ENCODE measurements at places on chromosomes 7 and 10.

DNA sequence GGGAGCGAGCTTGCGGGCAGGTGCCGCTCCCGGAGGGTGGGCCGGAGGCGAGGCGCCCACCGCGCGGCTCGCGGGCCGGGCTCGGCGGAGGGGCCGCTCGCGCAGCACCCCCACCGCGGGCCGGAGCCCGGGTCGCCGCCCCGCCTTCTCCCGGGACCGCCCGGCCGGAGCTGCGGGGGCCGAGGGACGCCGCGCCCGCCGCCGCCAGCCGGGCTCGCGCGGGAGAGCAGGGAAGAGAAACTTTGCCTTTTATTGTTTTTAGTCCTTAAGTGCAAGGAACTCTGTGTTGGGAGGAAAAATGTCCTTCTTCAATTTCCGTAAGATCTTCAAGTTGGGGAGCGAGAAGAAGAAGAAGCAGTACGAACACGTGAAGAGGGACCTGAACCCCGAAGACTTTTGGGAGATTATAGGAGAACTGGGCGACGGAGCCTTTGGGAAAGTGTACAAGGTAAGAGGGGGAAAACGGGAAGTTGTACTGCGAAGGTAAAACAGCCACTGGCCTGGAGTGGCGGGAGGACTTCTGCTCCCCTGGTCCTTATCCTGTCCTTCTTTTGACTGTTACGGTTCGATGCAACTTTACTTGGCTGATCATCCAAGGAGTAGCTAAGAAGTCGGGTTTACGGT is 620 bp downstream of the SLK start:
- DNase-seq, result no peak

DNA sequence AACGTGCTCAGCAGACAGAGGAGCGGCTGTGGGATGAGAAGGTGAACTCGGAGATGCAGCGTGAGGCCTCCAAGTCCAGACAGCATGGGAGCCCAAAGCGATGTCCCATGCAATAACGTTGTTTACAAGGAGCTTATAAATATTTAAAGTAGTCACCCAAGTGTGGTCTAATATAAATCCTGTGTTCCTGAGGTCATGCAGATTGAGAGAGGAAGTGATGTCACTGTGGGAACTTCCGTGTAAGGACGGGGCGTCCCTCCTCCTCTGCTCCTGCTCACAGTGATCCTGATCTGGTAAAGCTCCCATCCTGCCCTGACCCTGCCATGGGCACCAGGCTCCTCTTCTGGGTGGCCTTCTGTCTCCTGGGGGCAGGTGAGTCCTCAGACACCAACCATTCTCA is 94.7 kb upstream of the PRSS58 start:
- no peak for DNase-seq

DNA sequence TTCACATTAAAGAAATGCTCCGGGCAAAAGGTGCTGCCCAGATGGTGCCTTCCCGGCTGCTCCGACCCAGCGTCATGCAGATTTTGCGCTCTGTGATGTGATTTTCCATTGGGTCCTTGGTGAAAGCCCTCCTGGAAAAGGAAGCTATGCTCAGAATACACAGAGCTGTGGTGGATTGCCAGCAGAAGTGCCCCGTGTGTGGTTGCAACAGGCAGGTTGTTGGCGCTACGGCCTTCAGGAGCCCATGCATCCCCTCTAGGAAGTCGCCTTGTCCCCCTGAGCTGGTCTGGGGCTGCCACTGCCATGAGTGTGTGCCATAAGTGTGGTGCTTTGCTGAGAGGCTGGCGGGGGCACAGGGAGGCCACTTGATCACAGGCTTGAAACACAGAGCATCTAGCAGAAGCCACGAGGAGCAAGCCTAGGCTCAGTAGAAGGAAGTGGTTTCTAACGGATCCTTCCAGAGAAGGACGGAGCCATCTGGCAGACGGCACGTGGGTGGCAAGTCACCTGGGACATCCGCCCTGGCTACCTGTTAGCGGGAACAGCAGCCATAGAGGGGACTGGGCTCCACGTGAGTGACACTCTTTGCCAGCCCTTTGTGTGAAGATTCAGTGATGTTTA is 210.9 kb downstream of the CUX1 start:
- DNase-seq, result no peak

GRCh38 chr7:23615331-23615730 is 18.1 kb downstream of the CCDC126 start:
- DNase-seq, result no peak

- DNase-seq, result no peak
Measured at GRCh38 chr7:80060218-80060806, 74.3 kb upstream of the GNAI1 start.

DNA sequence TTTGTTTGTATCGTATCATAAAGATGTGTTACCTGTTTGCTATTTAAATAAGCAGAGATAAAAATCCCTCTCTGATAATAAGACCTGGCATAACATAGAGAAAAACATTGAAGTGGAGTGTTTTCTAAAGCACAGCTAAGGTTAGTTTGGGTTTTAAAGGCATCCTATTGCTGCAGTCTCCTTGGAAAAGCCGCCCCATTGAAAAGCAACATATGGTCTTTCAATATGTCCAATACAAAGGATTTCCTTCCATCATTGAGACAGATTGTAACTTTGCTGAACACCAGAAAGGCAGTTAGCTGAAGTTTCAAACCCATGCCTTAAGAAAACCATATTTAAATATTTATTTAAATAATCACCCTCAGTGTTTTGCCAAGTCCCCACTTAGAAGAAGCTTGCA is 898.5 kb upstream of the KCND2 start:
- DNase-seq, result no peak

GRCh38 chr7:157943561-157943960 is 606.8 kb downstream of the DNAJB6 start:
- DNase-seq, result no peak

- DNase-seq, result no peak
Measured at GRCh38 chr7:95693551-95694333, 78.6 kb upstream of the DYNC1I1 start.

- DNase-seq, result no peak
Measured at GRCh38 chr10:21479570-21480315, 45.7 kb downstream of the SKIDA1 start.

DNA sequence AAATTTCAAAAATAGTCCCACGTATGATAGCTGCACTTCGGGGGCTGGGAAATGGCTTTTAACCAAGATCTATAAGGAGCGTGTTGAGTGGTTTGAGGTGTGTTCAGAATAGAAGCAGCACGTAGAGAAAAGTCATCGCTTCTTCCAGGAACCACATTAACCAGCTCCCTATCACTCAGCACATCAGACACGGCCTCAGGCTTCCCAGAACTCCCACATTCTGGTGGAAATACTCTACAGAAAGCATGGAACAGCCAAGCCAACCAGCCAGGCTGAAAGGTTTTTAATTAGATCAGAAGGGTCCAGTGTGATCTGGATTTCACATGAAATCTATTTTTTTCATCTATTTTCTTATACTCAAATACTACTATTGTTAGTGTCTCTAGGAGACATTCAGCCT is 231.5 kb upstream of the NRP1 start:
- no peak for DNase-seq

GRCh38 chr7:96287559-96287958 is 34.3 kb downstream of the SLC25A13 start:
- no peak for DNase-seq

DNA sequence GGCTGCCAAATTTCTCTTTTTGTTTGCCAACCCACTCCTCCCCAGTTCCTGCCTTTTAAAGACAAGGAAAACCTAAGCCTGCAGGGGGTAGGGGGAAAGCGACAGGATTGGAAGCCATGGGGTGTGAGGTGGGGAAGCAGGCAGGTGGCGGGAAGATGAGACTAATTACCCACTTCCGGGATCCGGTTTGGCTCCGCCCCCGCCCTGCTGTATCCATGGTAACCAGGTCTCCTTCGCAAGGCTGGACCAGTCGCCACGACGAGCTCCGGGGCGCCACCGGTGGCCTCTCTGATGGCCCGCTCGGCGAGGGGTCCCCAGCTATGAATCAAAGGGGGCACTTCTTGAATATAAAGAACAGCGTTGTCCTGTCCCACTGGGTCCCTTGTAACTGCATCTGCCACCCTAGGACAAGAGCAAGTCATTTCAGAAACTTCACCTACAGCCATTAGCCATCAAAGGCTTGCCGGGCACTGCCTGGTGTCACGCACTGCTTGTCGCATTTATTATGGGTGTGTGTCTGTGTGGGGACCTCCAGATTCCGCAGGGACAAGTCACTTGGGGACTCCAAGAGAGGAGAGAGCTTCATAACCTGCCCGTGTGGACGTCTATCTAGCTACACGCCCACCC is 55.4 kb upstream of the LMTK2 start:
- DNase-seq, result peak; percentile 61

DNA sequence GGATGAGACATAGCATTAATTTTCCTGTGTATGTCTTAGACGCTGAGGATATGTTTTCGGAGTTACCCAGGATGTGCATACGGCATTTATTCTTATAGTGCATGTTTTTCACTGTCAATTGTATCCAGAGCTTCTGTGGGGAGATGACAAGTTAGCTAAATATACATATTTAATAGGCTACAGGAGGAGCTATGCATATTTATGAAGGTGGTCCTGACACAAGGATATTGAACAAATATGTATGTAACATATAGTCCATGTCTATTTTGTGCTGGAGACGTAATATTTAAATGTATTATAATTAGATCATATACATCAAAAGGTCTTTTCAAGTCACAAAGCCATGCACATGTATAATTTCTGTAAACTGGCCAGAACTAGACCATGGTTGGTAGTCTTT is 16.0 kb downstream of the IL6 start:
- DNase-seq, result no peak

DNA sequence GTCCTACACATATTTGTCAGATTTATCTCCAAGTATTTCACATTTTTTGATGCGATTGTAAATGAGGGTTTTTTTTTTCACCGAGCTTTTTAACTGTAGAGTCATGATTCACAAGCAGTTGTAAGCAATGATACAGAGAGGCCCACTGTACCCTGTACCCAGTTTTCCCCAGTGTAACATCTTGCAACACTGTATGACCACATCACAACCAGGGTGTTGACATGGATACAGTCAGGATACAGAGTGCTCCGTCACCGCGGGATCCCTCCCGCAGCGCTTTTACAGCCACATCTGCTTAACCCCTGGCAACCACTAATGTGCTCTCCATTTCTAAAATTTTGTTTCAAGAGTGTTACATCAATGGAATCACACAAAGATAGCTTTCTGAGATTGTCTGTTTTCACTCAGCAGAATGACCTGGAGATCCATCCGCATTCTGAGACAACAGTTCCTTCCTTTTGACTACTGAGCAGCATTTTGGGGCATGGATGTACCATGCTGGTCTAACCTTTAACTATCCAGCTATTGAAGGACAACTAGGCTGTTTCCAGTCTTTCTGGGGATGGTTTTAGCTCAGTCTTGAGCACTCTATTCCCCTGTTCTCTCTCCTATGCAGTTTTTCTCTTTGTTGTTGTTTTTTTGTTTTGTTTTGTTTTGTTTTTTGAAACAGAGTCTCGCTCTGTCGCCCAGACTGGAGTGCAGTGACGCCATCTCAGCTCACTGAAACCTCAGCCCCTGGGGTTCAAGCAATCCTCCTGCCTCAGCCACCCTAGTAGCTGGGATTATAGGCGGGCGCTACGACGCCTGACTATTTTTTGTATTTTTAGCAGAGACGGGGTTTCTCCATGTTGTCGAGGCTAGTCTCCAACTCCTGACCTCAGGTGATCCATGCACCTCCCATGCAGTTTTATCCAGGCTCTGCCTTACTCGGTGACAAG is 25.9 kb downstream of the GPRIN2 start:
- no peak for DNase-seq

GRCh38 chr10:62095181-62096122 is 173.2 kb downstream of the RTKN2 start:
- DNase-seq, result no peak

GRCh38 chr7:27640884-27641574 is 21.7 kb downstream of the HIBADH start:
- no peak for DNase-seq

GRCh38 chr7:44557485-44557884 is 16.2 kb downstream of the DDX56 start:
- DNase-seq, result no peak

DNA sequence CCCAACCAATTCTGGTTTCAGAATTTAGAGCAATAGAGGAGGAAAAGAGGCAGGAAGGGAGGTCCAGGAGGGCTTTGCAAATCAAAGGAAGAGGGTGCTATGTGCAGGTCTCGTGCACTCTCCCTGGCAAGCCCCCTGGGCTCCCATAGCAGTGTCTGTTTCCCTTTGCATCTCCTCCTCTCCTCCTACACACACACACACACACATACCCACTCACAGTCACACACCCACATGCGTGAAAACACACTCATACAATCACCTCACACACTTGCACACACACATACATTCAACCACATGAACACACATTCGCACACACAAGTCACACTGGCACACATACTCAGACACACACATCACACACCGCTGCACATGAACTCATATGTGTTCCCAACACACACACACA is 105.3 kb downstream of the OAT start:
- no peak for DNase-seq

- no peak for DNase-seq
Measured at GRCh38 chr10:84185526-84186175, 8.7 kb upstream of the CDHR1 start.

GRCh38 chr10:60706146-60706545 is 72.1 kb upstream of the CDK1 start:
- DNase-seq, result no peak
